Effector memory CD8-positive, alpha-beta T cell (primary cell): ENCODE measurements at places on chromosomes 11 and 22.

DNA sequence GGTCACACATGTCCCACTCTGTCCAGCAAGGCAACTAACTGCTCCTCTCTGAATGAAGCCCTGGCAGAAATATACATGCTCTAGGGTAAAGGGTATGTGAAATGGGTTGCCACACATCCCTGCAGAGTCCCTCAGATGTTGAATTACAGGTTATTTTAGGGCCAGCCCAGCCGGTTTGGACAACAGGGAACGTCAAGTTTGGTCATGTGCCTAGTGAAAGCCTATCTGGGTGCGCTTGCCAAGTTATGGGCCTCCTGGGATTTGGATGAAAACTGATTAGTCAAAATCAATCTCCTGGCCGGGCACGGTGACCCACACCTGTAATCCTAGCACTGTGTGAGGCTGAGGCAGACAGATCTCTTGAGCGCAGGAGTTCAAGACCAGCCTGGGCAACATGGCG, 10.4 kb downstream of the AP1B1 start:
- no peak overlapping the region for H3K4me3 ChIP-seq
- no peaks in the 10 kb centered on the region for H3K27me3 ChIP-seq
- no peak for DNase-seq
- H3K4me1 ChIP-seq = peaks cover 26% of the 10 kb centered on the region
- H3K36me3 ChIP-seq = peaks cover 38% of the 10 kb centered on the region

DNA sequence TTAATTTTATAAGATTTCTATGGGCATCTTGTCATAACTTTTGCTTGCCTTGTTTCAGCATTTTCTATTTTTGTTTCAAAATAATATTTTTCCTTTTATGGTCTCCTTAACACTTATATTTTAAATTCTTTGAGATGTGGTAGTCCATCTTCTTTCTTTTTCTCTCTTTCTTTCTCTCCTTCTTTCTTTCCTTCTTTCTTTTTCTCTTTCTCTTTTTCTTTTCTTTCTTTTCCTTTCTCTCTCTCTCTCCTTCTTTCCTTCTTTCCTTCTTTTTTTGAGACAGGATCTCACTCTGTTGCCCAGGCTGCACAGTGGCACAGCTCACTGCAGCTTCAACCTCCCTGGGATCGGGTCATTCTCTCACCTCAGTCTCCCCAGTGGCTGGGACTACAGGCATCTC, 36.1 kb upstream of the OR10G7 start:
- H3K27ac ChIP-seq = no peak overlapping the region
- no peaks in the 10 kb centered on the region for H3K4me1 ChIP-seq
- no peak for DNase-seq
- H3K4me3 ChIP-seq = no peak overlapping the region
- H3K36me3 ChIP-seq = no peaks in the 10 kb centered on the region
- peaks cover 39% of the 10 kb centered on the region for H3K27me3 ChIP-seq

DNA sequence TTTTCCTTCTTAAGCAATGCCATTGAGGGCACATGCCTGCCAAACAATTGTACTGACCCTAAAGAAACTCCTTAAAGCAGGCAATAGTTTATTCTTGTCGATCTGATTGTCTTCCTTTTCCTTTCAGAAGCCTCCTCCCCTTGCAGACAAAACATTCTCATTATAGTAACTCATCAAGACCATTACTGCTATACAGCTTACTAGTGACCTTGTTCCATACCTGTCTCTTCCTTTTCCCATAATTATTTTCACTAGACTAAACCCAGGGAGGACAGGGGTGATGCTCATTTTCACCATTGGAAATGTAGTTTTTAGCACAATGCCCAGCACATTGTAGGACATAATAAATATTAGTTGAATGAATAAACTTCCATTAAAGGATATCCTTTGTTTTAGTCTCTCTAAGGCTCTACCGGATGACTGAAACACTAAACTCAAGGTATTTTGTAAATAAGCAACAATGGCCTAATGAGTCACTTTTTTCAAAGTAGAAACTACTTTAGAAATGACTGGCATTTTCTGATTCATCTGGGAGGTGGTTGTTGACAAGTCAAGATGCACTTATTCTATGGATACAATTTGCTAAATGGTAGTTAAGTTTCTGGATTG, 9.3 kb upstream of the MSANTD4 start:
- no peak for DNase-seq
- H3K36me3 ChIP-seq = no peaks in the 10 kb centered on the region
- H3K4me1 ChIP-seq = no peaks in the 10 kb centered on the region
- H3K27me3 ChIP-seq = peaks cover 56% of the 10 kb centered on the region
- no peak overlapping the region for H3K4me3 ChIP-seq

- peaks cover 50% of the 10 kb centered on the region for H3K27me3 ChIP-seq
- no peaks in the 10 kb centered on the region for H3K36me3 ChIP-seq
- H3K4me1 ChIP-seq = no peaks in the 10 kb centered on the region
Measured at GRCh38 chr11:36156817-36157519, 132.3 kb downstream of the COMMD9 start.

GRCh38 chr22:28442264-28442710, 237.4 kb downstream of the TTC28 start:
- no peak overlapping the region for H3K27ac ChIP-seq
- no peaks in the 10 kb centered on the region for H3K36me3 ChIP-seq
- H3K4me1 ChIP-seq = peaks cover 6% of the 10 kb centered on the region
- DNase-seq = peak; percentile 5
- peaks cover 59% of the 10 kb centered on the region for H3K27me3 ChIP-seq

- peaks cover 9% of the 10 kb centered on the region for H3K27me3 ChIP-seq
- H3K4me1 ChIP-seq = peaks cover 7% of the 10 kb centered on the region
- DNase-seq = no peak
- no peak overlapping the region for H3K27ac ChIP-seq
Measured at GRCh38 chr11:65814131-65814985, 19.4 kb upstream of the SNX32 start.

DNA sequence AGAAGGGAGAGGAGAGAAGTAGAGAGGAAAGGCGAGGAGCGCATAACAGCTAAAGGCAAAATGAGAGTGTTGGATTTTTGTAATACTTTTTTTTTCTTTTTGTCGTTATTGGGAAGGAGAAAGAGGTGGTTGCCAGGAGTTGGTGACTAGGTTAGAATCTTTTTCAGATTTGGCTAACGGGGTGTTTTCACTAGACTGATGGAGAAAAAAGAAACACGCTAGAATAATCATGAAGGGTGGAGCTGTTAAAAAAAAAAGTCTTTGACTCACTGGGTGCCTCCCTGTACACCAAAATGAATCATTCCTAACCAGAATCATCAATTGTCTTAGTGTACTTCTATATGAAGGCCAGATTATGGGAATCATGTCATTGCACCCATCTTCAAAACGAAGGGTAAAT, 12.7 kb downstream of the BLID start:
- no peaks in the 10 kb centered on the region for H3K36me3 ChIP-seq
- DNase-seq = no peak
- H3K27me3 ChIP-seq = peaks cover 35% of the 10 kb centered on the region
- H3K4me3 ChIP-seq = no peak overlapping the region
- H3K27ac ChIP-seq = no peak overlapping the region
- H3K4me1 ChIP-seq = no peaks in the 10 kb centered on the region

DNA sequence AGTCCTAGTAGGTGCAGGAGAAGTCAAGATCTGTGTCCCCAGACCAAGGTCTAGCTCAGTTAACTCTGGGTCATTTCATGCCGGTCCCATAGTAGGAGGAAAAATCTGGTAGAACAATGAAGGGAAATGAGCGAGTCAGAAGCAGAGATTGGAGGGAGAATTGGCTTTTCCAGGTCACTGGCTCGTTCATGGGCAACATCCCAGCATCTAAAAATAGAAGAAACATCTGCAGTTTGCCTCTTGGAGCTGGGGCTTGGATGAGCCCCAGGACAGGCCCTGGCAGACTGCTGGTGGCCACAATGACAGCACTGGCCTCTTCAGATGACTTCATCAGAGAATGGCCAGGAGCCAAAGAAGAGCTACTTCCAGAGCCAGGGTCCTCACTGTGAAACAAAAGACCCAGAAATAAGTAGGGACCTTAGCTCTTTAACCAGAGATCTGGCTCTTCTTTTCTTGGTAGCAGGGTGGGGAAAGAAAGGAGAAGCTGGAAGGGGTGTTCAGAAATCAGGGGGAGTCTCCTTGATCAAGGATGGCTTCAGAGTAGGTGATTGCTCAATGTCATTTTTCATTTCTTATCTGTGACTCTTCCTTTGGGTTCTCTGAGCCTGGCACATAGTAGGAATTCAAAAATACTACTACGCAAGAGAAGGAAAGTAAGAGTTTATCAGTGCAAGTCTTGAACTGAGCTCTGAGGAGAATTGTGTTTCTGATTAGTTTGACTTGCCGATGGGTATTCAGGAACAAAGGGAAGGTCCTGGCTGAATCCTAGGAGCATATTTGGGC, 102.6 kb downstream of the TMPRSS5 start:
- H3K4me3 ChIP-seq = no peak overlapping the region
- H3K36me3 ChIP-seq = no peaks in the 10 kb centered on the region
- DNase-seq = no peak
- no peaks in the 10 kb centered on the region for H3K4me1 ChIP-seq
- peaks cover 44% of the 10 kb centered on the region for H3K27me3 ChIP-seq

- H3K4me3 ChIP-seq = no peak overlapping the region
- no peaks in the 10 kb centered on the region for H3K4me1 ChIP-seq
- H3K27ac ChIP-seq = no peak overlapping the region
- no peak for DNase-seq
Measured at GRCh38 chr11:84564180-84564866, 1062.8 kb downstream of the DLG2 start.

GRCh38 chr22:31532060-31532459, 35.7 kb downstream of the SFI1 start:
- H3K27me3 ChIP-seq = no peaks in the 10 kb centered on the region
- no peak for DNase-seq
- H3K36me3 ChIP-seq = peaks cover 47% of the 10 kb centered on the region
- peak overlapping the region; percentile 54 for H3K27ac ChIP-seq
- peaks cover 13% of the 10 kb centered on the region for H3K4me1 ChIP-seq
- H3K4me3 ChIP-seq = no peak overlapping the region

DNA sequence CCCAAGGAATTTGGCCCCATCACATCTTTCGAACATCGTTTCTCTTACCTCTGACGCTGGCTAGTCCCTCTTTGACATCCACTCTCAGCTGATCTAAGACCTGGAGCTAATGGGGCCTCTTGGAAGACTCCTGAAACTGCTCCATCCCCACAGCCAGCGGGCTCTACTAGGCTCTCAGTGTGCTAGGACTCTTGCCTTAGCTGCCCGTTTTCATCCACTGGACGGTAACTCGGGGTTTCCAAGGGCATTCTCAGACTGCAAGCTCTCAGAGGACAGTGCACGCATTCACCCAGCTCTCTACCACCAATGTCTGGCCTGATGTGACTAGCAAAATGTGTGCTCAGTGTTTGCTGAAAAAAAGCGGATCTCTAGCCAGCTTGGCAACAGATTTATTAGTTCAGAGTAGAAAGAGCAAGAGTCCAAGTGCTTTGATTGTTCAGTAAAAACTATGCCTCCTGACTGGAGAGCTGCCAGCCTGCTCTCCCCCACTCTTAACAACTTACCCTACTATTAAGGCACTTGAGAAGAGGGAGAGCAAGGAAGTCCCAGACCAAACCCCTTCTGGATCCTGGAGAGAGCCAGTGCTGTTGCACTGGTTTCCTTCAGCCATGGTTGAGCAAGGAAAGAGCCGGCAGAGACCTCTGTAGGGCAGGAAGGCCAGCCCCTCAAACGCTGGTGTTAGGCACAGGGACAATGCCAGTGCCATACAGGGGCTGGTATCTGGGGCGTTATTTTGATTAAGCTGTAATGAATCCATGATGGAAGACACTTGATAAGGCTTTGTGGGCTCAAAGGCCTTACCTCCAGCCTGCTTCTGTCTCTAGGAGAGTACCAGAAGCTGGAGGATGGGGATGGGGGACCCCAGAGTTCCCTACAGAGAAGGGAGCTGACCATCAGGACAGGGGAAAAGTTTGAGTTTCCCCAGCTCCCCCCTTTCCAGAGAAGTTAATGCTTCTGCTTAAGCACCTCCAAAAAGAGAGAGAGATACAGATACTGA, 9.2 kb downstream of the RELA start:
- no peak for DNase-seq
- no peaks in the 10 kb centered on the region for H3K27me3 ChIP-seq
- H3K4me3 ChIP-seq = peak overlapping the region; percentile 74
- H3K36me3 ChIP-seq = peaks cover 98% of the 10 kb centered on the region

DNA sequence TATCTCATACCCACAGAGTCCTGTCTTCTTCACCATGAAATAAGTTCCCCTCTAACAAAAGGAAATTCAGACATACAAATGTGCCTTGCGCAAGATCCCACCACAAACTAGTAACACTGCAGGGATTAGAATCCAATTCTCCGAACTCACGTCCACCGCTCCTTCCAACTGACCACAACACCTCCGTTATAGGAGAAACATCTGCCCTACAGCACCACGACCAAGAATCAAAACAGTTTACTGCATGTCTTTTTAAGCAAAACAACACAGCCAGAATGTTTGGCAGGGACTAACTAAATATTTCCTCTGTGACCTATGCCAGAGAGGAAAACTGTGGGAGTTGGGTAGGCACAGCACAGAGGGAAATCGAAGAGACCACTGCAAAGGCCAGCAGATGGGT, 72.7 kb upstream of the AKIP1 start:
- H3K4me1 ChIP-seq = no peaks in the 10 kb centered on the region
- no peak for DNase-seq
- peaks cover 76% of the 10 kb centered on the region for H3K27me3 ChIP-seq
- no peak overlapping the region for H3K27ac ChIP-seq
- no peaks in the 10 kb centered on the region for H3K36me3 ChIP-seq

DNA sequence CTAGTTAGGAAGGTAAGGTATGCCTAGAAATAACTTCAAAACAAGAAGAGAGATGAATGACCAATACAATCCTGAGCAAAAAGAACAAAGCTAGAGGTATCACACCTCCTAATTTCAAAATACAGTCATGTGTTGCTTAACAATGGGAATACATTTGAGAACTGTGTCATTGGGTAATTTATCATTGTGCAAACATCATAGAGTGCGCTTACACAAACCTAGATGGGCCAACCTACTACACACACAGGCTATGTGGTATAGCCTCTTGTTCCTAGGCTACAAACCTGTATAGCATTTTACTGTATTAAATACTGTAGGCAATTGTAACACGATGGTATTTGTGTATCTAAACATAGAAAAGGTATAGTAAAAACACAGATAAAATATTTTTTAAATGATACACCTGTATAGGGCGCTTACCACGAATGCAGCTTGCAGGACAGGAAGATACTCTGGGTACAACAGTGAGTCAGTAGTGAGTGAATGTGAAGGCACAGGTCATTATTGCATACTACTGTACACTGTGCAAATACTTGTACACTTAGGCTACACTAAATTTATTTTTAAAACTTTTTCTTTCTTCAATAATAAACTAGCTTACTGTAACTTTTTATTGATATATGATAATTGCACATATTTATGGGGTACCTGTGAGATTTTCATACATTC, 48.2 kb downstream of the STK33 start:
- H3K4me3 ChIP-seq = no peak overlapping the region
- peaks cover 26% of the 10 kb centered on the region for H3K27me3 ChIP-seq
- DNase-seq = no peak
- H3K36me3 ChIP-seq = no peaks in the 10 kb centered on the region
- no peak overlapping the region for H3K27ac ChIP-seq
